ENCODE measurements at places on chromosomes 7 and 10. TPM values are rescaled to one million over a fixed set of nuclear protein-coding genes. Genes with fewer than 3 reads are reported as not detected.

- H3K36me3 ChIP-seq, result no peaks in the 10 kb centered on the region
- DNase-seq, result no peak
- H3K4me1 ChIP-seq, result peaks cover 36% of the 10 kb centered on the region
- peaks cover 92% of the 10 kb centered on the region for H3K27me3 ChIP-seq
- H3K4me3 ChIP-seq, result peak overlapping the region; percentile 85
Observed at GRCh38 chr7:127251465-127252376, 1.0 kb downstream of the GRM8 start.

GRCh38 chr7:38541440-38541839 lies 89.7 kb downstream of the AMPH start:
- no peaks in the 10 kb centered on the region for H3K4me1 ChIP-seq
- H3K27ac ChIP-seq, result no peak overlapping the region
- no peak overlapping the region for H3K4me3 ChIP-seq

TMEM236 gene
- total RNA-seq, result 0.66 TPM

- H3K27me3 ChIP-seq, result peaks cover 5% of the 10 kb centered on the region
- H3K27ac ChIP-seq, result peak overlapping the region; percentile 84
- H3K4me1 ChIP-seq, result peaks cover 48% of the 10 kb centered on the region
- peak; percentile 61 for DNase-seq
- peak overlapping the region; percentile 28 for H3K4me3 ChIP-seq
Observed at GRCh38 chr7:1691601-1692514, 21.8 kb downstream of the ELFN1 start.

- no peaks in the 10 kb centered on the region for H3K36me3 ChIP-seq
- no peak overlapping the region for H3K27ac ChIP-seq
- H3K4me3 ChIP-seq, result no peak overlapping the region
Observed at GRCh38 chr7:126411821-126412383, 840.8 kb downstream of the GRM8 start.

ABCB4 gene
- 4.2 TPM for total RNA-seq

- no peaks in the 10 kb centered on the region for H3K27me3 ChIP-seq
- no peak overlapping the region for H3K27ac ChIP-seq
- no peaks in the 10 kb centered on the region for H3K36me3 ChIP-seq
- H3K4me1 ChIP-seq, result no peaks in the 10 kb centered on the region
- H3K4me3 ChIP-seq, result no peak overlapping the region
Observed at GRCh38 chr10:96703358-96703757, 17.0 kb downstream of the PIK3AP1 start.

DNA sequence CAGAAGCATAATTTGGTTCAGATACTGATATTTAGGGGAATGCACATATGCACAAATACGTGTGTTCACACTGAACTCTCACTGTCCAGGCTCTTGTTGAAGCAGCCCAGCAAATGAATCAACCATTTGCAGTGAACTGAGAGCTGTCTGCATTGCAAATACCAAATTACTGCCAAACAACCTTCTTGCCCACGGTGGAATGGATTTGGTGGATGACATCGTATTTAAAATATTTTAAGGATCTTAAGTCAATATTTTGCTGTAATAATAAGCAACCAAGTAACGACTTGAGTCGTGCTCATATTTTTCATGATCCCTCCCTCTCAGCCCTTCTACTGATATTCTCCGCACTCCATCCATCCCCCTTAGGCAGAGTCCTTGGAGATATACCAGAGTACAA lies 107.9 kb upstream of the FEZF1 start:
- peaks cover 6% of the 10 kb centered on the region for H3K4me1 ChIP-seq
- no peak overlapping the region for H3K27ac ChIP-seq
- DNase-seq, result no peak
- H3K27me3 ChIP-seq, result no peaks in the 10 kb centered on the region
- H3K36me3 ChIP-seq, result peaks cover 9% of the 10 kb centered on the region
- no peak overlapping the region for H3K4me3 ChIP-seq

GPRIN2 gene
- not detected for total RNA-seq

DNA sequence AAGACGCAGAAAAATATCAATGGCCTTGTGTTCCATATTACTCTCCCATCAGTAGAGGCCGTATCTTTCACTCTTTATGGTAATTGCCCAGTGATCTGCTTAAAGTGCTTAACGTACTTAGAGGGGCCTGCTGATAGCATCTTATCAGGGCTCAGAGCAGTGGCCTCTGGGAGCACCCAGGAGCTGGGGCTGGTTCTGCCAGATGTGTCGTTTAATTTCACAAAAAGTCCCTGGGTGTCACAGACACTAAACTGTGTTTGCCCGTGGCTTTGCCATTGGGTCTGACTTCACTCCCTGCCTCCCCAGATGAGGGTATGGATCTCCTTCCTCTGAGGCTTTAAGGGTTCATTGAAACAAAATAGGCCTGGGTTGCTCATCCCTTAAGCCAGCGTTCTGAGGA lies 435.3 kb downstream of the GATA3 start:
- no peaks in the 10 kb centered on the region for H3K4me1 ChIP-seq
- no peak overlapping the region for H3K27ac ChIP-seq
- H3K27me3 ChIP-seq, result peaks cover 9% of the 10 kb centered on the region
- no peak for DNase-seq

- no peaks in the 10 kb centered on the region for H3K36me3 ChIP-seq
- H3K4me3 ChIP-seq, result no peak overlapping the region
- peaks cover 4% of the 10 kb centered on the region for H3K27me3 ChIP-seq
- no peak for DNase-seq
- H3K27ac ChIP-seq, result no peak overlapping the region
- H3K4me1 ChIP-seq, result no peaks in the 10 kb centered on the region
Observed at GRCh38 chr7:105943486-105943885, 19.6 kb upstream of the CDHR3 start.

DNA sequence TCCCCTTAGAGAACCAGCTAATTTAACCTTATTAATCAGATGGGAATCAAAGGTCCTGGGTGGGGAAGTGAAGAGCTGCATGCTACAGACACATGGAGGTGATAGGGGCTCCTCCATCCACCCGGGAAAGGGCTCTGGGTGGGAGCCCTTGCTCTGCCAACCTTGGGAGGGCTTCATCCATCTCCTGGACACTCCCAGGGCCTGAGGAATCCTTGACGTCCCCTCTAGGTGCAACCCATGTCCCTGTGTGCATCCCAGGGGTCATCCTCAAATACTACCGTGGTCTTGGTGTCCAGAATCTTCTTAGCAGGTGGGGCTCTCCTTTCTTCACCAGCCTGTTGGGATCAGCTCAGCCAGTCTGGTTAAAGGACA lies 55.4 kb upstream of the IGFBP3 start:
- H3K27me3 ChIP-seq, result no peaks in the 10 kb centered on the region
- no peak overlapping the region for H3K27ac ChIP-seq
- peaks cover 25% of the 10 kb centered on the region for H3K4me1 ChIP-seq
- H3K4me3 ChIP-seq, result no peak overlapping the region

MMD2 gene
- not detected for total RNA-seq

GRCh38 chr7:32583791-32584190 lies 88.5 kb downstream of the AVL9 start:
- H3K4me3 ChIP-seq, result no peak overlapping the region
- no peak for DNase-seq
- H3K4me1 ChIP-seq, result peaks cover 48% of the 10 kb centered on the region
- peaks cover 67% of the 10 kb centered on the region for H3K36me3 ChIP-seq

DNA sequence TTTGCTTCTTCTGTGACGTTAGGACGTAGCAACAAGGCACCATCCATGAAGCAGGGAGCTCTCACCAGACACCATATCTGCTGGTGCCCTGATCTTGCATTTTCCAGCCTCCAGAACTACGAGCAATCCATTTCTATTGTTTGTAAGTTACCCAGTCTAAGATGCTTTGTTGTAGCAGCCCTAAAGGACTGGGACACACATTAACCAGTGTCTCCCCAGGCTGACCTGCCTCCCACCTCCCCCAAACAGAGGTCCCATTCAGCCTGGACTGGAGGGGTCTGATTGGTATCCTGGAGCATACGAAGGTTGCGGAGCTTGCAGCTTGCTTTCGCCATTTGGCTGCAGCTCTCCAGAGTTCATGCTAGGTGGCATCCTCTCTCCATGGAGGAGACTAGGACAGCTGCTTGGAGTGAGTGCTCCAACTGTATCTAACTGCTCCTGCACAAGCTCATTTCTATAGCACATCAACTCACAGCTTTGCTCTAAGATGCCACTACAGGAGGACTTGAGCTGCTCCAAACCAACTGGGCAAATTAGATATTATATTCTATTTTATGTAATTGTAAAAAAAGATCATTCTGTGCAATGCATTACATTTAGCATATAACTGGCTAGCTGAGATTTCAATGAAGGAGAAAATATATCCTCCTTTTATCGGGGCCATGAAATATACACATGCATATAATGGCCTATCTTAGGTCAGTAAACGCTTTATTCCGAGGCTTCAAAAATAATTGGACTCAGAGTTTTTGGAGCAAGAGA lies 8.0 kb upstream of the GRK5 start:
- H3K27me3 ChIP-seq, result no peaks in the 10 kb centered on the region
- no peak overlapping the region for H3K4me3 ChIP-seq
- H3K27ac ChIP-seq, result no peak overlapping the region
- peak; percentile 32 for DNase-seq

DNA sequence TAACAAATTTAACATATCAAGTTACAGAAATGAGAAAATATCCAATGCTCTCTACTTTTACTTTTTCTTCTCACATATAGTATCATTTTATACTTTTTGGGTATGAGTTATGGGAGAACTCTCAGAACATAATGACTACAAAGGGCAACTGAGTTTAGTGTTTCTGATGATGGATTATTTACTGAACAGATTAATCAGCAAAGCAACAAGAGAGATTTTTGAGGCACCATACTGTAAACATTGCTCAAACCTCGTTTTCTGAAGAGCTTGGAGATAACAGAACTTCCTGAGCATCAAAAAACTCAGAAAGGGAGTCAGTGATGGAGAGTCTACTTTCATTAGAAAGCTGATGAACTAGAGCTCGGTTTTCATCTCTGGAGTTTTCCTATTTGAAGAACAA lies 84.8 kb upstream of the GSDME start:
- H3K27ac ChIP-seq, result no peak overlapping the region
- no peaks in the 10 kb centered on the region for H3K27me3 ChIP-seq
- DNase-seq, result no peak
- H3K4me3 ChIP-seq, result no peak overlapping the region

AGK gene
- total RNA-seq, result 37.8 TPM

- H3K27me3 ChIP-seq, result peaks cover 15% of the 10 kb centered on the region
- no peak overlapping the region for H3K27ac ChIP-seq
- no peaks in the 10 kb centered on the region for H3K36me3 ChIP-seq
- no peak for DNase-seq
- no peak overlapping the region for H3K4me3 ChIP-seq
Observed at GRCh38 chr10:52811776-52812175, 39.2 kb upstream of the MBL2 start.

SFTPD gene
- total RNA-seq, result 0.49 TPM

DNA sequence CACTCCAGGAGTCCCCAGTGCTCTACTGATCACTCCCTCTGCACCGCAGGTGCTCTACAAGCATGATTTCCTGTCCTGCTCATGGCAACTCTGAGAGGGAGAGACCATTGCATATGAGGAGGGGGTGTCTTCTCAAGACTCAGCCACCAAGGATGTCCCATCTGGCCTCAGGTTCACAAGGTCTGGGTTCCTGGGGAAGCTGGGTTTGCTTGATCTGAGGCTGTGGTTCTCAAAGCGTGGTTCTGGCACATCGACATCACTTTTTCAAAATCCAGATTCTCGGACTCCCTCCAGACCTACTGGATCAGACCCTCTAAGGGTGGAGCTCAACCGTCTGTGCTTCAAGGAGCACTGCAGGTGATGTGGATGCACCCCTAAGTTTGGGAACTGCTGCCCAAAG lies 247.5 kb downstream of the PLXNA4 start:
- no peaks in the 10 kb centered on the region for H3K27me3 ChIP-seq
- H3K36me3 ChIP-seq, result no peaks in the 10 kb centered on the region
- H3K27ac ChIP-seq, result peak overlapping the region; percentile 39
- no peak overlapping the region for H3K4me3 ChIP-seq

All from left ventricle myocardium inferior (tissue), 1 donor.